Dorsolateral prefrontal cortex (tissue), 122 donors: ENCODE measurements at places on chromosomes 11 and 22. TPM values are rescaled to one million over a fixed set of nuclear protein-coding genes. Genes with fewer than 3 reads are reported as not detected.

DNA sequence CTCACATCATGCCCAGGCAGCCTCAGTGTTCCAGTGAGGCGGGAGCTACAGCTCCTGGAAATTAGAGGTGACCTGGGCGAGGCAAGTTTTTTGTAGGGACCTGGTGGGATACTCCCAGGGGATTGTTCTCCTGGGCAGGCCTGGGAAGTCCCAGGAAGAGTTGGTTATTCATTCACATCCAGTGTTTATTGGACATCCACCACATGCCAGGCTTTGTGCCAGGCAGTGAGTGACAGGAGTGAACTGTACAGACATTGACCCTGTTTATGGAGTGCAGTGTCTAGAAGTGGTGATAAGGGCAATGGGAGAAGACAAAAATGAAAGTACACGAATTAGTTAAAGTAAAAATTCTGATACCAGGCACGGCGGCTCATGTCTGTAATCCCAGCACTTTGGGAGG is 29.4 kb downstream of the YWHAH start:
- no peak for DNase-seq

Gene CLDN5
- total RNA-seq = 99.9 TPM

Gene APOC3
- not detected for total RNA-seq

Gene RFPL1
- 0.48 TPM for total RNA-seq

Gene SLCO2B1
- 83.2 TPM for total RNA-seq

- DNase-seq = no peak
Measured at GRCh38 chr11:10742460-10743208, 8.4 kb upstream of the CTR9 start.

DNA sequence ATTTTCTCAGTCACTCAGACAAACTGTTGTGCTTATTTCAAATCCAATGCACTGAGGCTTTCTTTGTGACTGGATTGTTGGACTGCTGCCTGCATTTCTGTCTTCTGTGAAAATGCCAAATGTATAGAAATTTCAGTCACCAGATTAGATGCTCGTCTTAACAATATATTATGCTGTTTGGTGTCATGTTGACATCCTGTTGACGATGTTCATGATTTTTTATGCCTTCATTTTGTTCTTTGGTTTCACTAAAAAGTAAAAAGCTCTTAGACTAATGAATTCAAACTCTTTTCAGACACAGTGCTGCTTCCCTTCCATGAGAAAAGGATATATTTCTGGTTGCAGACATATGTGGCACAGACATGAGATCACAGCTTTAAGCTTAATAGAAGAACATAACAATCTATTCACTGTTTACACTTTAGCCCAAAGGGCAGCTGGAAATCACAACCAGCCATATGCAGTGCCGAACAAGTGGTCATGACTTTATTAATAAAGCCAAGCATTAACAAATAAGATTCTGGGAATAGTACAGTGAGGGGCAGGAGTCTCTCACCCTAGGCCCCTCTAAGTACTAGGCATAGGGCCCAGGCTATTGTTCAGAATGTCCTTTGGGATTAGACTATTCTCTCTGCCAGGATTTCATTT is 9.4 kb upstream of the SOX6 start:
- no peak for DNase-seq

DNA sequence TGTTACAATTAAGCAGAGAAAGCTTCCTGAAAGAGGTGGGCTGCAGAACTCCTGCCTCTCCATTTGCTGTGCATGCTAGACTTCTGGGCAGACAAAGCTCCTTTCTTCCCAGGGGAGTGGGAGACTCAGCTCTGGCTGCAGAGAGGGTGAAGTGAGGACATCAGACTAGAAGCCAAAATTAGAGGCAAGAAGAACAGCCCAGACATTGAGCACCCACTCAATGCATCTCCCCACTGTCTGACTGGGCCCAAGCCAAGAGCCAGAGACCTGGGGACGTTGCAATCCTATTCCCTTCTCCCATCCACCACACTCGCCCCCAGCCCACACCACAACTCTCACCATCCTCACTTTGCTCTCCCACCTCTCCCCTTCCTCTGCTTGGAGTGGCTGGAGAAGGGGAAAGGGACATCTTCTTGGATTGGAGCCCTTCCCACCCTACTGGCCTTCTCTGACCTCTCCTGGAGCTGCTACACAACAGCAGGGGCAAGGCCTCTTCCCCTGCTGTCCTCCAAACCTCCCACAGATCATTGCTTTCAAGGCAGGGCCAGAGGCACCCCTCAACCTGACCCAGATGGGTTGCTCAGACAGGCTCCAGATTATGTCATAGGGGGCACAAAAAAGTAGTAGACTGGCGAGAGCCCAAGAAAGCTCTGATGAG is 477.7 kb upstream of the CADM1 start:
- no peak for DNase-seq

- no peak for DNase-seq
Measured at GRCh38 chr11:10695833-10696232, 2.3 kb upstream of the IRAG1 start.

- no peak for DNase-seq
Measured at GRCh38 chr11:68335683-68336082, 23.3 kb downstream of the LRP5 start.

Gene FOLR2
- 4.1 TPM for total RNA-seq

DNA sequence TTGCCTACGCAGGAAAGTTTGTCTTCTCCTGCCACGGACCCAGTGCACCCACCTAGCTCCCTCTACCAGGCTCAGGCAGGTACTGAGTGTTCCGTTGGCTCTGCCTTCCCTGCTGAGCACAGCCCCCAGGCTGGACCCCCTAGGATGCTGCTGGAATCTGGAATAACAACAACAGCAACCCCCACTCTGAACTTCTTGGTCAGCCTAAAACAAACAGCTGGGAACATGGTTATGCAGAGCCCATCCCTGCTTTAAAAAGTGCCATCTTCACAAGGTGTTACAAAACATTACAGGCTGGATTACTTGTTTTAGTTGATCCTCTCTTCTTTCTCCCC is 1.8 kb downstream of the OPCML start:
- DNase-seq = no peak
